Bone marrow (tissue), 2 donors: ENCODE measurements at places on chromosomes 13 and 19.

GRCh38 chr19:1317274-1318003 lies 31.8 kb downstream of the EFNA2 start:
- DNase-seq = no peak

DNA sequence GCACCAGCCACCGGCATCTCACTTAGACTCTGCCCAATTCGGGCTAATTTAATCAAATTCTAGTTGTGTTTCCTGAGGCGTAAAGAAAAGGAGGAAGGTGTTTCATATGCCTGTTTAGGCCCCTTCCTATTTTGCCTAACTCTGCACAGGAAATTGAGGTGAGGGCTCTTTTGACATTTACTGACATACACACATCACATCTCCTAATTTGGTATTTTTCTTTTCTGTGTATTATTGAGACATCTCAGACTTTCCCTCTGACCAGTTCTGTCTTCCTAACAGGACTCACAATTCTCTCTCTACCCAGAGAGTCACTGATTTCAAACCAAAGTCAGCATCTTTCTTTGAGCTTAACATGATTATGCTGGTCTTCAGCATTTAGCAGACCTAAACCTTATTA lies 7.9 kb downstream of the CEACAM3 start:
- DNase-seq = no peak

GRCh38 chr13:24267801-24268200 lies 41.6 kb upstream of the C1QTNF9 start:
- DNase-seq = no peak

GRCh38 chr13:44292545-44292944 lies 81.1 kb upstream of the SERP2 start:
- no peak for DNase-seq

DNA sequence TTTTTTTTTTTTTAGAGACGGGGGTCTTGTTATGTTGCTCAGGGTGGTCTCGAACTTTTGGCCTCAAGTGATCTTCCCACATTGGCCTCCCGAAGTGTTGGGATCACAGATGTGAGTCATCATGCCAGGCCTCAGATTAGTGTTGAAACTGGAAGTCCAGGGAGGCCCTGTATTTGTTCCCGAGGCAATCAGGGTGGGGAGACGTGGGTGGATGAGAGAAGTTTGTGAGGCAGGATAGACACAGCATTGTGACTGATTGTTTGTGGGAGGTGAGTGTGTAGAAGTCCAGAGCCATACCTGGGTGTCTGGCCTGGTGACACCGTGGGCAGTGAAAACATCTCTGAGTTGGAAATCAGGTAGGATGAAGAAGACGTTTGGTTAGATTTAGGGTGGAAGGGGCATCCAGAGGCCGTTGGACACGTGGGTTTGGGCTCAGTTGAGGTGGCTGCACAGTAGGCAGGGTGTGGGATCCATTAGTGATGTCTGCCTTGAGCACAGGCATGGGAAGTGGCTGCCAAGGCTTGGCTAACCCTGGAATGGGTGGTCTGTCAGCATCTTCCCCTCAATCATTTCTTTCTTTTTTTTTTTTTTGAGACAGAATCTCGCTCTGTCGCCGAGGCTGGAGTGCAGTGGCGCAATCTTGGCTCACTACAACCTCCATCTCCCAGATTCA lies 12.4 kb downstream of the RTN2 start:
- DNase-seq = no peak

DNA sequence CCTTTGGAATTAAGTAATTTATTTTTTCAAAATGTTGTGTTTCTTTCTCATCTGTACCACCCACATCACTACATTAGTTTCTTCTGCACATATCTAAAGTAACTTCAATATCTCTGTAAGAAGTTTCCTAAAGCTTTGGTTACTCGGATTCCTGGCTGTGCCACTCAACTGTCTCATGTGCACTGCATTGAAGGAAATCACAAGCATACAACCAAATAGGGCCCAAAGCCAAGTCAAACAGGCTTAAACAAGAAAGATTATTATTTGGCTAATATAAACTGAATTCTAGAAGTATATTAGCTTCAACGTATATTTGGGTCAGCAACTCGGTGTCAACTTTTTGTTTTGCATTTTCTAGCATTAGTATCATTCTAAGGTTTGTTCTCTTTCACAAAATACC lies 1647.6 kb upstream of the SPRY2 start:
- DNase-seq = no peak

DNA sequence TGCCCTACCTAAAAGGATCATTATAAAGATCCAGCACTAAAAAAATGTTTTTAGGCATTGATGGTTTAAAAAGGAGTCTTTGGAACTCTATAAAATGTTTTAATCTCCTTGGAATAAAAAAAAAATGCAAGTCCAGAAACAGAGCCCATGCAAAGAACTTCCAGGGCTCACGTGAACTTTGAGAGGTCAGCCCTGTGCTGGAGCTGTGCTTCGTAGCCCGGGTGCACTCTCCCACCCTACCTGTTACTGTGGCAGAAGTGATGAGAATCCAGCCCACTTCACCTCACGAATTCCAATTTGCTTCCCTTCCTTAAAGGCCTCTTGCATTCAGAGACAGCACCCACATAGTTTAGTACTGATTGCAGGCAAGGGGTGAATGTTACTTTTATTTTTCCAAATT lies 267.7 kb downstream of the SHISA2 start:
- DNase-seq = no peak

GRCh38 chr19:1510442-1510806 lies 2.4 kb downstream of the ADAMTSL5 start:
- DNase-seq = no peak

DNA sequence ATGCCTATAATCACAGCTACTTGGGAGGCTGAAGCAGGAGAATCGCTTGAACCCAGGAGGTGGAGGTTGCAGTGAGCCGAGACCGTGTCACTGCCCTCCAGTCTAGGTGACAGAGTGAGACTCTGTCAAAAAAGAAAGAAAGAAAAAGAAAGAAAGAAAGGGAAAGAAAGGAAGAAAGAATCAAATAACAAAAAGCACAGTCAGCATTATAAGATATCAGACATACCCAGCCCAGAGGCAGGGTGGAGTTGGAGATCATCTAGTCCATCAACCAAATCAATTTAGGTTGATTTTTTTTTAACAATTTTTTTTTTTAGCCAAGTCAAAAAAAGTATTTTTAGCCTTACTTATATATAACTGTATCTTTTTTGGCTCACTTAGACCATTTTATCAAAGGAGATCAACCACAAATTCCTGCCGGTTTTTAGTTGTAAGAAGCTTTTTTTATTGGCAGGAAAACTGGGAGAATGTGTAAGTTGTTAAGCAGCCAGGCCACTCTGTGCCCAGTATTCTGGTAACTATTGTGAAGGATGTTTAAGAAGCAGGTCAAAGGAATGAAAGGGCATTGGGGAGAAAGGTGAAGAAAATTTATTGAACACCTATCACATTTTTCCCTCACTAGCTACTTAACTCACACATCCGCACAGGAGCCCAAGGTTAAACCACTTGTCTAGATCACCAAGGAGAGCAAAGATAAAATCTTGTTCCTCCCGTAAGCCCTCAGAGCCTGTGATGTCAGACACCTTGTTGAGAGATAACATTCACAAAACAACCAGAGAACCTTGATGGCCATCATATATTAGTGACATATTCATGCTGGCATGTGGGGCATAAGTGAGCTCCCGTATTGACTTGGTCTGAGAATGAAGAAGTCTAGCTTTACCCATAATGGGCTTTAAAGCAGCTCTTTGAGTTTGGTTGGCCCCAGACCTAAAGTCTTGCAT lies 91.8 kb downstream of the COL4A2 start:
- DNase-seq = no peak

DNA sequence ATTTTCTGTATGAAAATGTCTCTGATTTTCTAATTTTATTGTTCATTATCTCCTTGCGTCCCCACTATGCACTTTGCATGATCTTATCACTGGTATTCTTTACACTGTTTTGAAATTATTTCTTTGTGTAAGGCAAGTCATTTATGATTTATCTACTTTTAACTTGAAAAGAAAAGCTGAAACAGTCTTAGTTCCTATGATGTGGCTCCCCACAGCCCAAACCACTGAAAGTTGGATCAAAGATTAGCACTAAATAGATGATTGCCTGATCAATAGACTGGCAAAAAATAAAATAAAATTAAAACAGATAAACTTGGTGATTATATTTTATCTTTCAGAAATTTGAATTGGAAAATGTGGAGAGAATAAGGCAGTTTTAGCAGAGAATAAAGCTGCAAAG lies 1101.9 kb downstream of the PCDH9 start:
- no peak for DNase-seq

GRCh38 chr19:5536337-5536894 lies 31.3 kb downstream of the TINCR start:
- DNase-seq = no peak

GRCh38 chr13:50761406-50761805 lies 82.1 kb downstream of the DLEU7 start:
- no peak for DNase-seq

- no peak for DNase-seq
Observed at GRCh38 chr19:13152356-13152973, 2.3 kb downstream of the IER2 start.

- DNase-seq = no peak
Observed at GRCh38 chr13:112531263-112531794, 56.6 kb downstream of the TUBGCP3 start.

- no peak for DNase-seq
Observed at GRCh38 chr13:92807353-92807752, 419.3 kb upstream of the GPC6 start.

DNA sequence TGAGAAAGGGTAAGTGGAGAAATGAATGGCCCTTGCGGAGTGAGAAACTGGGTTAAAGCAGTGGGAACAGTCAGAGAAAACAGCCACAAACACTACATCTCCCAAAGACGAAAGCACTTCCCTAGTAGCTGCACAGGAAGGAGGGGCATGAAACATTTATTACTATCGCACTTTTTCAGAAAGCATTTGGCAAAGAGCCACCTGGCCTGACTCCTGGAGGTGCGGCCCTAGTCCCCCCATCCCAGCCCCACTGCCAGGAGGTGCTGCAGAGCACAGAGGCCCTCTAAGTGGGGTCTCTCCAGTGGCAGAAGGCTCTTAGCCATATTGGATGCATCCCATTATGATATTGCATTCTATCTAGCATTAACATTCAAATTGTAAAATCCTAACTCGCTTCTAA lies 55.8 kb downstream of the MTMR6 start:
- no peak for DNase-seq
